ENCODE measurements at places on chromosomes 4 and X.

- no peak for DNase-seq
Observed at GRCh38 chr4:128958194-128958593, 135.1 kb downstream of the SCLT1 start.

DNA sequence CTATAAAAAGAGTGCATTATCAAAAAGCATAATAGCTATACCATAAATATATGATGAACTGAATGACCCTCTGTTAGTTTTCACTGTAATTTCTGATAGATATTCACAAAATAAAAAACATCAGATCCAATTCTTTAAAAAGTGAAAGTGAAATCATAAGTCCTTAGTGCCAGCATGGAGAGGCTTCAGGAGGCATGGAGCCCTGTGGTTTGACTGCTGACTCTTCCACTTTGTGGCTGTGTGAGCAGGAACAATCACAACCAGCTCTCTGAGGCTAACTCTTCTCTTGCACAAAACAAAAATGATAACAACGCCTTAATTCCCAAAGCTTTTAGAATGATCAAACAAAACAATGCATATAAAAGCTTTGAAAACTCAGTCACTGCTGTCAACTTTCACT lies 1143.9 kb downstream of the PDHA2 start:
- no peak for DNase-seq

- DNase-seq: no peak
Observed at GRCh38 chr4:181682367-181683047, 560.7 kb upstream of the TENM3 start.

DNA sequence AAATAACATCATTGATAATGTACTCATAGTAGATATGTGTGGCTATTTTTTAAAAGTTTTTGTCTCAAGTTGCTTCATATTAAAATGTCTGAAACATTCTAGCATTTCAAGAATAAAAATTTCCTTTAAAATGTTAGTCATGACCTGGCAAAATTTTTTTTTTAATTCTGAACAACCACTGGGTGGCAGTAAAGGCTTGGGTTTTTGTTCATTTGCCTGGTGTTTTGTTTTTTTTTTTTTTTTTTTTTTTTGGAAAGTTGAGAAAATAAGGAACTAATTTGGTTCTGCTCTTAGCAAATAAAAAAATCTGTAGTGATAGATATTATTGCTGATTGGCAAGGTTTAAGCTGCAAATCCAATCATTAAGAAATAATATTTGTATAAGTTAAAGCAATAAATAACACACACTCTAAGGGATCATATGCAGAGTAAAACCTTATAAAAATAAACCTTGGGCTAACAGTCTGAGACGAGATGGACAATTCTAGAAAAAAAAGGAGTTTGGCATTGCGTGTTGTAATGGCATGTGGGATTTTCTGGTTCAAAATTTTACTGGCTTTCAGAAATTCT lies 81.4 kb downstream of the CEP44 start:
- DNase-seq: peak; percentile 63

DNA sequence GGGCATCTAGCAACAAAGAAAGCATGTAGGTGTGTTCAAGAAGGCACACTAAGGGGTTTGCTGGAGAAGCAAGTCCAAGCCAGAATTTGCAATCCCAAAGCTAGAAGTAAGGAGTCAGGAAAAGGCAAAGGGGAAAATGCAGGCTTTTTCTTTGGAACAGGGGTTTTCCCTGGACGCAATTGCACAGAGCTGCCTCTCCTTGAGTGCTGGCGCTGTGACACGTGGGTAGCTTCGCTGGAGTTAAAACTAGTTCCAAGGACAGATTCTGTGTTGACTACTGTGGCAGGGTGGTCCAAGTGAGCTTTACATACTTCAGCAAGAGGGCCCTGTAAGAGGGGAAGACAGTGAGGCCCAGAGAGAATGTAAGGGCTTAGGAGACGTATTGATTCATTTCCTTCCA lies 277.1 kb downstream of the ADGRA3 start:
- peak; percentile 77 for DNase-seq

DNA sequence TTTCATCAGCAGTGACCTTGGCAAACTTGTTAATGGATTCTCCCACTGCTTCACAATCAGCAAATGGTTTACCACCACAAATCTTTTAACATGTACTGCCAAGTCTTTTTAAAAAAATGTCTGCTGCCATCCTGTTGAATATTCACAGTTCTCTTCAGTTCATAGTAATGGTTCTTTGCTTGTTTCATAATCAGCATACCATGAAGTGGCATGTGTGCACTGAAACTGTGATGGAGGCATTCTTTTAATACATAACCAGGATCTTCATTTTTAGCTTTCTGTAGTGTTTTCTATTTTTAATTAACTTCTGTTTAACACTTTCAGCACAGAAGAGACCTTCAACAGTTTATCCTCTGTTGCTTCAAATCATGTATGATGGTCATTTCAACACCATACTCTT lies 230.1 kb upstream of the ARSJ start:
- DNase-seq: no peak

DNA sequence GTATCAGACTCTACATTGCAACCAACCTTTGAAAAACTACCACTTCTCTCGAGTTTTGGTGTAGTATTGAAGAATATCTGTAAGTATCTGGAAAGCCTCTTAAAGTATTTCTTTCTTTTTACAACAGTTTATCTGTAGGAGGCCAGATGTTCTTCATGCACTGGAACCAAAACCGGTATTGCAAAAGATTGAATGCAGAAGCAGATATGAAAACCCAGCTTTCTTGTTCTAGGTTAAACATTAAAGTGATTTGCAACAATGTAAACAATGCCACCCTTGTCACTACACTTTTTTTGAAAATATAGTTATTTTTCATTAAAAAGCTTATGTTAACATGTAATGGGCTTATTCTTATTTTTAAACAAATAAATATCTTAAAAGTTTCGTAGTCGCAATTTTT lies 27.2 kb downstream of the PLS3 start:
- DNase-seq: no peak

DNA sequence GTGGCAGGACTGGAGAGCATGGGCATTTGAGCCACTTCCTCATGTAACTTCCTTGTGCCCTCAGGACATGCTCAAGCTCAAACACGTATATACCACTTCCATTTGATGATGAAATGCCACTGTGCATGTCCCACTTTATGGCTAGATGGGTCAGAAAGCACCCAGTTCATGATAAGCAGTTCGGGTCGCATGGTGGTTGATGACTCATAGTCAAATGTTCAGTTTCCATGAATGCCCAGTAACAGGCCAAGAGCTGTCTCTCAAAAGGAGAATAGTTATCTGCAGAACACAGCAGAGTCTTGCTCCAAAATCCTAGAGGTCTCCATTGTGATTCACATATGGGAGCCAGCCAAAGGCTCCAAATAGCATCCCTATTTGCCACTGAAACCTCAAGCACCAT lies 48.9 kb upstream of the SPIN3 start:
- no peak for DNase-seq

DNA sequence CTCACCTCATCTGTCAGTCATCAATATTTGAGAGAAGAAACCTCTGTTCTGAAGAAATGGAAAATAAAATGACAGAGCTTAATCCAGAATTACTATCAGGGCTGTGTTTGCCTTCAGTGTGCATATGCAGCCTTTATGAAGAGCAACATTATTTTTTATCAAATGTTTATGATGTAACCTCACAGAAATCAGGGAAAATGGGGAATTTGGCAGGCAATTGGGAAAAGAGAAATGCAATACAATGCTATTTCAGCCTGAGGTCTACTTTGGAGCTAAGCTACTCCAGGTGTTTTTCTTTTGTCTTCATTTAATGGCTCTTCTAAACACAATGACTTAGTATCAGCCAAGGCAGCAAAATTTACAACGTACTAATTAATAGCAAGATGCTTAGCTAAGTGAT lies 241.1 kb upstream of the TET2 start:
- no peak for DNase-seq

DNA sequence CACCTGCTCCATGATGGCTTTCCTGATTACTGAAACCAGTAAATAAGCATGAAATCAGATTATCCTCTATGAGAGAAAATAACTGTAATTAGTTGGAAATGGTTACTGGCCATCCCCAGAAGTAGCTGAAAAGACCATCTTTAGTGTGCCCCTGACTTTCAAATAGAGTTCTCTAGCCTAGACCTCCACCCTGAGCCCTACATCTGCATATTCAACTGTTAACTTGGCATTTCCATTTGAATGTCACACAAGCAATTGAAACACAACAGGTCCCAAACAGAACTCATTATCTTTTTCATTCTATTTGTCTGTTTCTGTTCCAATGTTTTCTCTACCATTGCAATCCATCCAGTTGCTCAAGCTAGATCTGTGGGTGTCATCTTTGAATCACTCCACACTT lies 952.3 kb downstream of the RPA4 start:
- peak; percentile 44 for DNase-seq

- DNase-seq: no peak
Observed at GRCh38 chrX:134721766-134722532, 63.7 kb upstream of the PLAC1 start.

- DNase-seq: no peak
Observed at GRCh38 chr4:176443646-176444409, 124.1 kb downstream of the SPCS3 start.

GRCh38 chrX:40151211-40152172 lies 53.7 kb upstream of the BCOR start:
- peak; percentile 28 for DNase-seq

DNA sequence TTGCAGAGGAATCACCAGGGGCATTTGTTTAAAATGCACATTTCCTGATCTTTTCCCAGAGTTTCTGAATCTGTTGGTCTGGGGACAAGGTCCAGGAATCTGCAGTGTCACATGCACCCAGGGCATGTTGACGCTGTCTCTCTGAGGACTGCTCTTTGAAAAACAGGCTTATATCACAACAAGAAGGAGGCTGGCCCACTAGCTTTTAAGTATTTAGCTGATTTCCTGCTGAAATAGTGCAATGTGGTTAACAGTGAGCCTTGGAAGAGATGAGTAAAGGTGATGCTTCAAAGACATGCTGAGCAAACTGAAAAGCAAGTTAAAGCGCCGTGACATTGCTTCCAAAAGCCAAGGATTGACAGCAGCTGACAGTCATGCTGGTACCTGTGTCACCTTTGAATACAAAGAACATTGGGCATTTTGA lies 18.6 kb upstream of the SEPSECS start:
- DNase-seq: no peak

DNA sequence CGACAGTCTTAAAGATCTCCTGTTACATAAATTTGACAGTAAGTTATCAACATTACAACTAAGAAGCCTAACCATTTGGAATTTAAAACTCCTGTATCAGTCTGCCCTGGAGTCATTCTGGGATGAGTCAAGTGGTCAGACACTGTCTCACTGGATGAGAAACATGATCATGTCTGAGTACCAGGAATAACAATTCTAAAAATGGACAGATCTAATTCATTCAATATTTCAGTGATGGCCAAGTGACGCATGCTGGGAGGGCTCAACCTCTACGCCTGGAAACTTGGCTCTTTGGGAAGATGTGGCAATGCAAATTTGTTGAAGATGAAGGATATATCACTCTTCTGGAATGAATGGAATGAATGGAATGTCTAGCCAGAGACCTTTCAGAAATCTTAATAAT lies 1427.2 kb downstream of the STIM2 start:
- DNase-seq: peak; percentile 40

DNA sequence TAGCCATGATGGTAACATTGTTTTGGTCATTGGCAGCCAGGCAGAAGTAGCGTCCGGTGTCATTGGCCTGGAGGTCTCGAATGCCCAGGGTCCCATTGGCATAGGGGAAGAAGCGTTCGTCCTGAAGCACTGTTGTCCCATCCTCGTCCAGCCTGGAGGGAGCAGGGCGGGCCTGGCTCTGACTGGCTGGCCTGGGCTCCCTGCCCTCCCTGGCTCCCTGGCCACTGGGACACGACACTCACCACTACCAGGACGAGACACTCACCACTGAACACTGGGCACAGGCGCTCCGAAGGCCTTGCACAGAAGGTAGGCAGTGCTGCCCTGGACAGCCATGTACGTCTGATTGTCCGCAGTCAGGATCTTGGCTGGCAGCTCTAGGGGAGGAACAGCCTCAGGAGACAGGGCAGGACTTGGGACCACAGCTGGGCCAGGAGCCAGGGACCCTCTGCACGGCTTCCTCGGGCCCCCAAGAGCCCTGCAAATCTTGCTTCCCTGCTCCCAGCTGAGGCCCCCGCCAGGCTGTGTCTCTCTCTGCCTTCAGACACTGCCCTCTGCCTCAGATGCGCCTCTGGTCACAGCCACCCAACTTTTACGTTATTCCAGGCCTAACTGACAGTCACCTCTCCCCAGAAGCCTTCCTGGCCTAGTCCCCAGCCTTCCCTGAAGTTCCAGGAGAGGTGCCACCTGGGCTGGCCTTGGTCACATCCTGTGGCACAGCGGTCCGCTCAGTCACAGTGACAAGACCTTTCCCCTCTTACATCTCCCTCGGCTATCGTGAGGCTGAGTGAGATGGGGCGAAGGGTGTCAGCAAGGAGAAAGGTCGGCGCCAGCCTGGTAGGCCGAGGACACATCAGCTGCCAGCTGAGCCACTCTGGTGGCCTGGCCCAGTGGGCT lies 17.1 kb downstream of the L1CAM start:
- DNase-seq: no peak

DNA sequence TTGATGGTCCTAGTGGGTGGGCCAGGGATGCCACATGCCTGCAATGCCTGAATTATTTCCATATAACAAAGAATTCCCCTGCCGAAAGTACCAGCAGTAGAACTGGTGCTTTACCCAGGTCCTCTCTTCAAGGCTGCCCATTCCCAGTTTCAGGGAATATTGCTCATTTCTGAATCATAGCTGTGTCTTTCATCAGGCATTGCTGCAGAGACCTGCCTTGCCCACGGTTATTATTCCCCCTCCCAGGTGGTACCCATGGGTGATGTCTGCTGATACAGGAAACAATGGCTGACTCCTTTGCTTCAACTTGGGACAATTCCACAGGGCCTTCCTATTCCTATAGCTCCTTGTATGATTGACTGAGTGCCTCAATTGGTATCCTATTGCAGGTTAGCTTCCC lies 9.7 kb upstream of the IQCM start:
- no peak for DNase-seq

DNA sequence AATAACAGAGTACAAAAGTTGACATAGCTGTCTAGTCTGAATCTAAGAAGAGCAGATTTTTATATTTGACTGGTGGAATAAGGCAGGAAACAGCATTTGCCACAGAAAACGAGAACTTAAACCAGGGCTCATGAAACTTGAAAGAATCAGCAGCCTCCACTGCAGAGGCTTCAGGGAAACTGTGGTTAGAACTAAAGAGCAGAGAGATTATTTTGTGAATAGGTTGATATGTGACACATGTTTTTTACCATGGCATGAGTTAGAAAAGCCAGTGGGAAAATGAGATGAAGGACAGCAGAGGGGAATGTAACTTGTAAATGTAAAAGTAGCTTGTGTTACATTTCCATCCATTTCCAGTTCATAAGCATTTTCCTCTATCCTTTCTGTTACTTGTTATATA lies 63.7 kb upstream of the CAMK2D start:
- no peak for DNase-seq

- DNase-seq: no peak
Observed at GRCh38 chr4:55979562-55979961, 30.8 kb downstream of the CEP135 start.
